ENCODE measurements at places on chromosomes 16 and 17.

GRCh38 chr17:45757431-45758218, 26.5 kb upstream of the CRHR1 start:
- no peak for DNase-seq

GRCh38 chr17:18380471-18381157, 3.0 kb downstream of the EVPLL start:
- DNase-seq, result no peak

GRCh38 chr16:15434079-15434424, 336 bp upstream of the BMERB1 start:
- DNase-seq, result no peak

GRCh38 chr16:11180489-11180888, 75.5 kb downstream of the SOCS1 start:
- no peak for DNase-seq

- no peak for DNase-seq
Observed at GRCh38 chr17:33848433-33848832, 406.7 kb upstream of the CCL2 start.

GRCh38 chr17:45155483-45155882, 6.2 kb upstream of the HEXIM2 start:
- no peak for DNase-seq

- no peak for DNase-seq
Observed at GRCh38 chr17:66541461-66542128, 239.2 kb downstream of the PRKCA start.

DNA sequence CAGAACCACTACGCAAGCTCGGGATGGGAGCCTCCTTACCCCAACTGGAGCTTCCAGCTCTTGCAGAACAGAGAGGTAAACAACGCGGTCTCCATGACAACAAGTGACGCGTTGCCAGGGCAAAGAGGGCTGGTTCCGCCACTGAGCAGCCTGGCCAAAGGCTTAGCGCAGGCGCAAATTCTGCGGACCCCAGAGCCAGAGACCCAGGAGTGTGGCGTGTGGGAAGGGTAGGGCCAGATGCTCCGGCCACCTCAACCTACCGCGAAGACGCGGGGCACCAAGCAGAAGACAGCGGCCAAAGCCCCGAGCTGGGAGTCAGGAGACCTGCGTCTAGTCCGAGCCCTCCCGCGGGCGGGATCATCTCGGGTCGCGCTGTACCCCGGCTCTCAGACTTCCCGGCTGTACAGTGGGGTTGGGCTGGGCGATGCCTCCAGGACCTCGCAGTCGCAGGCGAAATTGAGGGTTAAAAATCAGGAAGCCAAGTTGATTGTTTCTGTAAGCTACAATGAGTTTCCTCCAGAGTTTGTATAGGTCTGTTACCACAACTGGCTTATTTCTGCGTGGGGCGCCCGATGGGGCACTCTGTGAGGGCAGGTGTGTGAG, at the start of gene TEKT1:
Gene TEKT1, minus strand, starts transcription at position 69 of the 603 bp plus-strand sequence. CDS start 1,353 bp downstream, outside the sequence.
- no peak for DNase-seq

DNA sequence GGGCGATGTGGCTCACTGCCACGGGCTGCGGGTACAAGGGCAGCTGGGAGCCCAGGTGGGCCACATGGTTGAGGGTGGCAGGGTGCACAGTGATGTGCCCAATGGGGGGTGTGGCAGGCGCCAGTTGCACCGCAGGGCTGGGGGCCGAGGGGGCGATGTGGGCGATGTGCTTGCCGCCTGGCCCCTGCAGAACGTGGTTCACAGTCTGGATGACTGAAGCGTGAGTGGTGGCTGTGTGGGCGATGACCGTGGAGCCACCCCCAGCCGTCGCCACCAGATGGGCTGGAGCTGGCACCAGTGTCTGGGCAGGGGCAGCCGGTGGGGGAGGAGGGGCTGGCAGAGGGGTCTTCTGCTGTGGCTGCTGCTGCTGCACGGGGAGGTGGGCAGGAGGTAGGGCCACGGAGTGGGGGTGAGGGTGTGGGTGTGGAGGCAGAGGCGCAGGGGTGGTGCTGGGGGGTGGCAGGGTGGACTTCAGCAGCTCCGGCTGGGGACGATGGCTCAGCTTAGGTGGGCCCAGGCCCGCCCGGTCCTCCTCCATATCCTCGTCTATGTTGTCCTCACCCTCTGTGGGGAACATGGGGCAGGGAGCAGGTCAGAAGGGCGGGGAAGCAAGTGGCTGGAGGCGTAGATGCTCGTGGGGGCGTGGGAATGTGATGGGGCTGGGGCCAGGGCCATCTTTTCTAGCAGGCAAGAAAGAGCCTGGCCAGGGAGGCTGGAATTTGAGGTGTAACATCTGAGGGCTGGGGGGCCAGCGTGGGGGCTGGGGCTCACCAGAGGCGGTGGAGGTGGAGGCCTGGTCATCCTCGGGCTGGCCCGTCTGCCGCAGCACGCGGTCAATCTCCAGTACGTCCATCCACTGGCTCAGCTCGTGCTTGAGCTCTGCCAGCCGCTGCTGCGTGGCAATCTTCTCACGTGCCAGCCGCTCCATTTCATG, 13.5 kb downstream of the MNT start:
- DNase-seq, result no peak

GRCh38 chr16:77169650-77170236, 21.2 kb upstream of the MON1B start:
- peak; percentile 17 for DNase-seq

DNA sequence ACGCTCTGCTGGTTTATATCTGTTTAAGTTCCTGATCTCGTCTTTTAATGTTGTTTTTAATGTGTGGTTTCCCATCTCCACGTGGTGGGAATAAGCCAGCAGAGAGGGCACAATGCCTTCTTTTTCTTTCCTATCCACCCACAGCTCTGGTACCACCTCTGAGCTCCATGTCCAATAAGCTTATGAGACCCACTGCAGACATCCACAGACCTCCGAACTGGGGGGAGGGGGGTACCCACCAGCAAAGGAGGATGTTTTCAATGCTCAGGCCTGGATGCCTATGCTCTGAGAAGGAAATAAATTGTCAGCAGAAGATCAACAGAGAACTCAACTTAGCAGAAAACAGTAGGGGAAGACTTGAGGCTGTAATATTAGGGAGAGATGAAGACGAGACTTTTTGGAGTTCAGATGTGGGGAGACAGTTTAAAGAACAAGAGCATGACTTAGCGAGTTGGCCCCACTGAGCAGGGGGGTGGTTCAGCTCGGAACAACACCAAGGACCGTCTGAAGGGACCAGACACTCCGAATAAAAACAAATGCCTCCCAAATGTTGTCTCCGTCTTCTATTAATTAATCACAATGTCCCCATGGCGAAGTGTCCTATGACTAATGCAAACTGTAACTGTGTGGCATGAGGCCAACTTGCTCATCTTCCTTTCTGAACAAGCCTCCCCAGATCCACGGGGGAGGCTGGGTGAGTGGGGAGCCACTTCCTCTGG, 62.7 kb downstream of the GAS7 start:
- no peak for DNase-seq

GRCh38 chr16:12682432-12683165, 121.1 kb downstream of the CPPED1 start:
- DNase-seq, result no peak
